ENCODE measurements at places on chromosomes 7 and 10. TPM values are rescaled to one million over a fixed set of nuclear protein-coding genes. Genes with fewer than 3 reads are reported as not detected.

DNA sequence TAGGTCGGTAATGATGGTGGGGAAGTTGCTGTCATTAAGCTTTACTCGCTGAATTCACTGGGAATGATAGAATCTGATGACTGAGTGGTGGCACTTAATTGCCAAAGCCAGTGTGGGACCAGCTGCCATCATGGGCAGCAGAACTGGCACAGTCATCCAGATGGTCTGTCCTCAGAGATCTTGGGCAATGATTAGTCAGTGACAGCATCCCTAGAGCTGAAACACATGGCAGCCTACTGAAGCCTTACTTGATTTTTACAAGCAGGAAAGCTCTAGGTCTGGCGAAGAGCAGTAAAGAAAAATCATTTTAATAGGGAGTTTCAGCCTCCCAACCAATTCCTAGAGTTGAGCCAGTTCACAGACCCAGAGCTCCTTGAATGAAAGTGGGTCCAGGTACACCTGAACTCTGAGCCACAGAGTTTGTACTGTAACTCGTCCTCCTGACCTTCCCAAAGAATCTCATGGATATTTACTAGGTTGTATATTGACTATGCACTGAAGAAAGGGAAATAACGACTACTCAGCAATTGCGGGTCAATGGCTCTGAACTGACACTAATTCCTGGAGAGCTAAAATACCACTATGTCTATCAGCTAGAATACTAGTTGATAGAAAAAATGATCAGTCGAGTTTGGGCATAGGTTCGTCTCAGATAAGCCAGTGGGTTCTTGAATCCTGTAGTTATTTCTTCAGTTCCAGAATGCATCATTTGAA is 4.4 kb upstream of the ASB13 start:
- DNase-seq, result no peak

- DNase-seq, result no peak
Observed at GRCh38 chr10:129774736-129775401, 189.2 kb downstream of the EBF3 start.

- no peak for DNase-seq
Observed at GRCh38 chr7:140927351-140927750, 2.6 kb upstream of the BRAF start.

GRCh38 chr7:54360075-54360840 is 181.9 kb upstream of the VSTM2A start:
- DNase-seq, result no peak

Gene PHYHIPL
- not detected for total RNA-seq

Gene FAM170B
- not detected for total RNA-seq
